ENCODE measurements at places on chromosomes 5 and 9. TPM values are rescaled to one million over a fixed set of nuclear protein-coding genes. Genes with fewer than 3 reads are reported as not detected.

RALGDS gene
- total RNA-seq: 166 TPM

SPINK7 gene
- not detected for total RNA-seq

ALDH1A1 gene
- total RNA-seq: not detected

SV2C gene
- total RNA-seq: 0.03 TPM

SPINK4 gene
- total RNA-seq: not detected

SLC46A2 gene
- not detected for total RNA-seq

AFAP1L1 gene
- 0.47 TPM for total RNA-seq

GNAQ gene
- total RNA-seq: 55.5 TPM

GRM6 gene
- total RNA-seq: not detected

XRCC4 gene
- 1.8 TPM for total RNA-seq

MAP1B gene
- 0.03 TPM for total RNA-seq

RBM18 gene
- 25.9 TPM for total RNA-seq

KLF9 gene
- total RNA-seq: 132 TPM

FAF2 gene
- total RNA-seq: 27.5 TPM

IL11RA gene
- total RNA-seq: 117 TPM

S1PR3 gene
- 0.33 TPM for total RNA-seq

CFAP157 gene
- 0.11 TPM for total RNA-seq

ANKRD31 gene
- total RNA-seq: 0.55 TPM

TPPP gene
- 8.5 TPM for total RNA-seq

CCL27 gene
- not detected for total RNA-seq

PCDH12 gene
- not detected for total RNA-seq

MARCOL gene
- not detected for total RNA-seq

THG1L gene
- 4.6 TPM for total RNA-seq

SLC9A3 gene
- 2.5 TPM for total RNA-seq

SCGB3A2 gene
- total RNA-seq: not detected

TRIO gene
- total RNA-seq: 6.5 TPM

UQCRQ gene
- 119 TPM for total RNA-seq

Data from CD4-positive, alpha-beta T cell (primary cell).